Right cardiac atrium (tissue), 5 donors: ENCODE measurements at places on chromosomes 12 and 14. TPM values are rescaled to one million over a fixed set of nuclear protein-coding genes. Genes with fewer than 3 reads are reported as not detected.

GRCh38 chr12:94012590-94012989 is 135.8 kb upstream of the PLXNC1 start:
- no peak for DNase-seq

The NID2 gene
- total RNA-seq, result 25.9 TPM

DNA sequence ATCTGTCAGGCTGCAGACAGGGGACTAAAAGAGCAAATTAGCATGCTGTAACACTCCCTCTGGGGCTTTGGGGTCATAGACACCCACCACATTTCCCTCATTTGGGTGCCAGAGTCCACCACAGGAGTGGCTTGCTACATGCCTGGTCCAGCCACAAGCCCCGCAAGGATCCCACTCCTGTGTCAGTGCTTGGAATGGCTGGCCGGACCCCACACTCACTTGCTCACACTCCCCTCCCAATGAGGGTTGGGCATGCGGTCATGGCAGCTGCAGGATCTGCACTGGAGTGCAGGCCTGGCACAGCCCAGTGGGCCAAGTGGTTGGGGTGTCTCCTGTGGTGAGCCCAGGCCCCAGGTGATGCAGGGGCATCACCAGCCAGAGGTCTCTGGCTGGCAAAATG is 59.9 kb downstream of the TSPAN19 start:
- no peak for DNase-seq

- no peak for DNase-seq
These were observed 17.4 kb upstream of the ZDHHC17 start for GRCh38 chr12:76746516-76746915.

- DNase-seq, result no peak
These were observed 424.3 kb downstream of the NPAS3 start for GRCh38 chr14:33362934-33363333.

GRCh38 chr12:15679151-15679550 is 110.0 kb downstream of the EPS8 start:
- DNase-seq, result no peak

DNA sequence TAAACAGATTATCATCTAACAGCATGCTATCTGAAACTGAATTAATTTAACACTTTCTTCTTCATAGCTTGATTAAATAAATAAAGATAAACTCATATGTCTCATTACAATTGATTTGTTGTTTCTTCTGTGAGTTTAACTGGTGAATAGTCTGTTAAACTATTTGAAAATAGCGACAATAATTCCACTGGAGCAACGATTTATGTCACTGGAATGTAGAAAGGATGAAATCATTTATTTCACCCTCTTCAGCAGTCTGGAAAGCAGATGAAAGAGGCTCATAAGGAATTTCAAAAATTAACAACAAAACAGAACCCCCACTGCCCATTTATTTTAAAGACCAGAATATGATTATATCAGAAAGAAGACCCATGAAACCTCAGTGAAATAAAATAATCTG is 1165.1 kb upstream of the USP15 start:
- DNase-seq, result no peak

- no peak for DNase-seq
These were observed 73.2 kb upstream of the SLC35F4 start for GRCh38 chr14:57939084-57939483.

The P3H3 gene
- 19.7 TPM for total RNA-seq

- DNase-seq, result no peak
These were observed 22.0 kb upstream of the MGST1 start for GRCh38 chr12:16325426-16325825.

GRCh38 chr12:97921979-97922722 is 459.5 kb downstream of the RMST start:
- no peak for DNase-seq

DNA sequence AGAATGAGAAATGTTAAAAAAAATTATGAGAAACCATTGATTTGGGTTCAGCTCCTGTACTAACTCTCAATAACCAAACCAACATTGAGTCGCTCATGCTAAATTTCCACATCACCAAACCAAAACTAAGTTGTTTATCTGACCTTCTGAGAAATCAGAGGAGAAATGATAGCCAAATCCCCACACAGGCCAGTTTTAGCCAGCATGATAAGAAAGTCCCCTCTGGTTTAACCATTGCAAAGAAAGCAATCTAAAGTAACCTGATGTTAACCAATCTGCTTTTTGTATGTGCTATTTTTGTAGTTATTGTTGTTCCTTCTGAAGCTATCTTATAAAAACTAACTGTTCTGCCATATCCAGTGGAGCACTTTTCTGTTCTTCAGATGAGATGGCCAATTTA is 599.7 kb downstream of the SLC16A7 start:
- no peak for DNase-seq

The DTX1 gene
- 2.0 TPM for total RNA-seq

DNA sequence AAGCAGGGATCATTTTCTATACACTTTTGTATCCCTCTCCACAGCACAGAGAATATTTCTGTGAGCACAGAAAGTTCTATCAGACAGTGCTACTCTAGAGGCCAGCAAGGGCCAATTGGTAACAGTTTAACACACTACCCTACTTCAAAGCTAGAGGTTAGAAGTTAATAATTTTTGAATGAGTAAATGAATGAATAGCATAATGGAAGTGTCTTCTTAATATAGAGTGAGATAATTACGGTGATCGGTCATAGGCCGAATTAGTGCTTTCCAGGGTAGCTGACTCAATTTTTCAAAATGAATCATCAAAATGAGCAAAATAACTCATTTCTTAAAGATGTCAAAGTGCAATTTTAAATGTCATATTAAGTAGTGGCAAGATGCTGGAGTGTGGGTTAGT is 67.0 kb upstream of the CCDC198 start:
- no peak for DNase-seq

GRCh38 chr12:3975652-3976051 is 102.5 kb upstream of the PARP11 start:
- DNase-seq, result no peak

DNA sequence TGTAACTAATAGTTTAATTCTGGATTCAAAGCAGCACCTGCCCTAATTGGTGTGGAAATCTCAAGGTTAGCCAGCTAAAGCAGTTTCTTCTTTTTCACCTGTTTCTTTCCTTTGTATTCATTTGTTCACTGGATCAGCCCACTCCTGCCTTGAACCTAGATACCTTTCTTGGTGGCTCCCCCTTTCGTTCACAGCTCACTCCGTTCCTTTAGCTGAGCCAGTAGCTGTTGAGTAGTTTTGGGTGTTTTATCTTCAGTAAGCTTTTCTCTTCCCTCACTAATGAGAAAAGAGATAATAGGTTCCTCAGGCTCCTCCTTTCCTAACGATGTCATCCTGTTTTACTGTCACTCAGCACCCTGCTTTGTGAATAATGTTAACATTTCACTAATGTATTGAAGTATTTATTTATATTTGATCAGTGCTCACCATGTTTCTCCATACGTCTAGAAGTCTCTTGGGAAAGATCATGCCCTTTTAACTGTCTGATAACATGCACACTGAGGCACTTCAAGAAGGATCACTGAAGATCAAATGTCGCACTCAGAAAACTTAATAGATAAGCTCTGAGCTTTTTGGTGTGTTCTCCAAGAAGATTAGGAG is 121.1 kb downstream of the TGFB3 start:
- no peak for DNase-seq

The PLEKHD1 gene
- total RNA-seq, result 0.08 TPM

The AVPR1A gene
- 0.23 TPM for total RNA-seq

DNA sequence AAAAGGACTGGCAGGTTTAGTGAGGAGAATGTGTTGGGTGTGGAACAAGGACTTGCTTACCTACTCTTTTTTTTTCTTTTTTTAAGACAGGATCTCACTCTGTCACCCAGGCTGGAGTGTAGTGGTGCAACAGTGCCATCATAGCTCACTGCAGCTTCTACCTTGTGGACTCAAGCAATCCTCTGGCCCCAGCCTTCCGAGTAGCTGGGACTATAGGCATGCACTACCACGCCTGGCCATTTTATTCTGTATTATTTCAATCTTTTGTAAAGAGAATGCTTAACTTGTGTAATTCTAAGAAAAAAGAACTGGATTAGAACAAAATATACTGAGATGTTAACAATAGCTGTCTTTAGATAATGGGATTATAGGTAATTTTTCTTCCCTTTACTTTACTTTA is 1.9 kb upstream of the VRTN start:
- no peak for DNase-seq

The GYS2 gene
- total RNA-seq, result 0.12 TPM

DNA sequence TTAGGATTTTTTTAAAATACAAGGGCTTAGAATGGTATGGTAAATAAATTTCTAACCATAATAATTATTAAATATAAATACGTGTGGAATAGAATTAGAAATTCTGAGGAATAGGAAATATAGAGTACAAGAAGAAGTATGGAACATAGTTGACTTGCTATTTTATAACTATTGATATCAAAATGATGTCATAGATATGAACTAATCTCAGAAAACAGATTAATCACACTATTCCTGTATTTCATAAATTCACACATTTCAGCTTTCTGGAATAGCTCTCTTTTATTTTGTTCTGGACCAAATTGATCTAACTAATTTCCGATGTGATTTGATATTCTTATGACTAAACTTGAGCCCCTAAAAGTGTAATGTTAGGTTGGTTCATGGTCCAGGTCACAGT is 237.2 kb upstream of the NPAS3 start:
- DNase-seq, result no peak

GRCh38 chr12:8712572-8712971 is 14.8 kb downstream of the RIMKLB start:
- no peak for DNase-seq
